ENCODE measurements at places on chromosomes 3 and 15.
A peak's percentile ranks its signal among the peaks of the same experiment; 100 is the strongest.

GRCh38 chr3:171904829-171905228, 61.7 kb downstream of the TMEM212 start:
- DNase-seq, result no peak

- peak; percentile 33 for DNase-seq
These were observed 45.7 kb downstream of the TMEM44 start for GRCh38 chr3:194587438-194587931.

DNA sequence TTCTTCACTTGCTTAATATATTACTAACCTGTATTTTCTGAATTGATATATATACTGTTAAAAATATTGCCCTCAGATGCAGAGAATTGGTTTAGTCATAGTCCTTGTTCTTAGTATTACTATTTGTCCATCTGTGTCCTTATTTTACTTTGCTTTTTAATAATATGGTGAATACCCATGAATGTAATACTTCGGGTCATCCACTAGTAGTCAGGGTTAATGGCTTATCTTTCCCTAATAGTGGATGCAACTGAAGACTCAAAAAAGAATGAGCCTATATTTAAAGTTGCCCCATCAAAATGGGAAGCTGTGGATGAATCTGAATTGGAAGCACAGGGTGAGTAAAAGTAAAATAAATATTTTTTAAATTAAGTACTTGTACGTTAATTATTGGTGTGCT, 36.5 kb downstream of the U2SURP start:
- DNase-seq, result peak; percentile 3

GRCh38 chr3:35223632-35224394, 415.5 kb upstream of the ARPP21 start:
- DNase-seq, result no peak

DNA sequence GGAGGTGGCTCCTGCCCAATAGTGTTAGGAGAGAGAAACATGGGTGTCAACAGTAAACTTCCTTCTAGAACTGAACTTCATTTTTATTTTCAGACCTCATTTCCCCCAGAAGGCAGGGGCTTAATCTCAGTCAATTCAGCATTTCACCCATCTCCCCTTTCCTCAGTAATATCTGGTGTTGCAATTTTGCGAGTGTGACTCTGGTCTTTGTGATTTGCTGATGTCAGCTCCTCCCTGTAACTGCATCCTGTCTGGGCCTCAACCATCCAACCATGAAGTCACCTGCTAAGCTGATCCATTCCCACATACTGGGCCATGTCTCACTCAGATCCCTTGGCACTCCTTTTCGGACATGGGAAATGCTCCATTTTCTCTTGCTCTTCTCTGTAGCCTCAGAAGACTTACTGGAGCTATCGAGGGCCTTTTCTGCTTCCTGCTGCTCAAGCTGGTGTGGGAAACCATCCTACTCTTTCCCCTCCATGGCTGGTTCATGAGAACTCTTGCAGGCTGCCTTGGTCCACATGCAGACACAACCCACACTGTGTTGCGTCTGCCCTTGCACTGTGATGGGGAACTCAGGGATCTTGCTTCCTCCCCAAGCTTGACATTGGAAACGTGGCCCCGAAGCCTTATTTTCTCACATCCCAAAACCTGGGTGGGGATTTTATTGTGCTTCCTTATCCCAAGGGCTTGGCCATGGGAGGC, 24.6 kb downstream of the CCR4 start:
- no peak for DNase-seq

- DNase-seq, result no peak
These were observed 12.0 kb downstream of the KLF15 start for GRCh38 chr3:126345231-126345630.

DNA sequence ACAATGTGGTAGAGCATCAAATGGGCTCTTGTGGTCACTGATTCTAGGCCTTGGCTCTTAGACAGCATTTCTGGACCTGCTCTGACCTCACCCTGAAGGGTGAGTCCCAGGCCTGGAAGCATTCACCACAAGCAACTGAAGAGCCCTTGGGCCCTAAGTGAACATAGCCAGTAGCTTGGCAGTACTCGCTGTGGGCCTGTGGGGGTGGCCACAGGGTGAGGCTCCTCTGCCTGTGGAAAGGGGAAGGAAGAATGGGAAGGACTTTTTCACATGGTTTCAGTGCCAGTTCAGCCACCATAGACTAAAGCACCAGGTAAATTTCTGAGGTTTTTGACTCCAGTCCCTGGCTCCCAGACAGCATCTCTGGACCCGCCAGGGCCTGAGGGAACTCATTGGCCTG, 5.1 kb upstream of the ZSCAN2 start:
- no peak for DNase-seq

DNA sequence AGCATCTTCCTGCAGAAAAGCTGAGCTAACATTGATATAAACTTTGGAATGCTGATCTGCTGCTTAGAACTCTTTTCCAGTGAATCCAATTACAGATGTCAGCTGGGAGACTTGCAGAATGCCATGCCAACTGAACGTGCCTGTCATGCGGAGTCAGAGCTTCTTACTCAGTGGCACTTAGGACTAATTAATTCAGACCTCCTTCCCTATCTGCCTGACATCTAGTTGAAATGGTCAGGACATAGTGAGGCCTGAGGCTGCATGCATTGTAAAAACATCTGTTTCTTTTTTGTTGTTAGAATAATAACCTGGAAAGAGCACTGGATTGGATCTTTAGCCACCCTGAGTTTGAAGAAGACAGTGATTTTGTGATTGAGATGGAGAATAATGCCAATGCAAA, 112.6 kb downstream of the USP13 start:
- DNase-seq, result no peak

- DNase-seq, result peak; percentile 81
These were observed 149.0 kb downstream of the USP13 start for GRCh38 chr3:179801856-179802255.

GRCh38 chr3:117958027-117958426, 1076.6 kb downstream of the IGSF11 start:
- DNase-seq, result no peak

- no peak for DNase-seq
These were observed 126.4 kb downstream of the RPLP1 start for GRCh38 chr15:69578787-69579583.

GRCh38 chr15:44075535-44075934, 119.5 kb downstream of the FRMD5 start:
- DNase-seq, result peak; percentile 33

- DNase-seq, result no peak
These were observed 178.8 kb downstream of the MEIS2 start for GRCh38 chr15:36921484-36922091.

GRCh38 chr15:50112488-50113186, 6.4 kb downstream of the ATP8B4 start:
- DNase-seq, result no peak

DNA sequence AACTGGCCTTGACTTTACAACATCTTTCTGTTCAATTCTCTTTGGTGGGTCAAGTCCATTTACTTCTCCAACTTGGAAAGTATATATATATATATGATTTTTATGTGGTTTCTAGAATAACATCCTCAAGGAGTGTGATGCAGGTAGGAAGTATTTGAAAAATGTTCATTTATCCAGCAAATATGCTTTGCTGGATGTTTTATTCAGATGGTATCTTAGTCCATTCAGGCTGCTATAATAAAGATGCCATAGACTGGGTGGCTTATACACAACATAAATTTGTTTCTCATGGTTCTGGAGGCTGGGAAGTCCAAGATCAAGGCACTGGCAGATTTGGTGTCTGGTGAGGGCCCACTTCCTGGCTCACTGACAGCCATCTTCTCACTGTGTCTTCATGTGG, 168.7 kb upstream of the RASGRP1 start:
- DNase-seq, result no peak

GRCh38 chr15:78691851-78692421, 50.9 kb upstream of the CHRNB4 start:
- no peak for DNase-seq

DNA sequence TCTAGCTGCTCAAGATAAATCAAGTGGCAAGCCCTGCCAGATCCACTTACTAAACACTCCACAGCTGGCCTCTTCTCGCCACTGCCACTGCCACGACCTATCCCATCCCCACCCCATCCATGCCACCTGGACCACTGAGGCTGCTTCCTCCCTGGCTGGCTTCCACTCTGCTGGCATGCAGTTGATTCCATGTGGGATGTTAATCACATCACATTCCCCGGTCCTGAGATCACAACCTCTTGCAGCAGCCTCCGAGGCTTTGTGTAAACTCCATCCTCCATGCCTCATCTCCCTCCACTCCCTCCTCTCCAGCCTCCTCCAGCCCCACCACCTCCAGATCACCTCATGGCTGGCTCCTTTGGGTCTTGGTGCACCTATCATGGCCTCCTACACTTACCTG, 7.7 kb downstream of the NCKIPSD start:
- DNase-seq, result peak; percentile 73

GRCh38 chr3:69180869-69181591, 58.6 kb upstream of the LMOD3 start:
- DNase-seq, result no peak

DNA sequence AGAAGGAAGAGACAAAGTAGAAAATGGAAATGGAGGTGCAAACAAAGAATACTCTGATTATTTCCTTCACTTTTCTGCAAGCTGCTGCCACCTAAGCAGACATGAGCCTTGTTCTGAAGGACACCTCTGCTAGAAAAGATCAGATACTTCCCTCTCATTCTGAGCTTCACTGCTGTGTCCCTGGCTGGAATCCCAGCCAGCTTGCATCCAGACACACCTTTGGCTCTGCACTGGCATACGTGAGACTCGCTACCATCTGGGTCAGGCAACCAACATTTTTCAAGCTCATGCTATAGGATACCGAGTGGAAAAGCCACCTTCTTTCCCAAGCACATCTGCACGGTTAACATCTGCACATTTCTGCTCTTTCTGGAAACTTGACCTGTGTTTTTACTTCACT, 166.7 kb upstream of the SUCLG2 start:
- DNase-seq, result no peak

- DNase-seq, result no peak
These were observed 23.1 kb downstream of the DCUN1D1 start for GRCh38 chr3:182957226-182957625.

DNA sequence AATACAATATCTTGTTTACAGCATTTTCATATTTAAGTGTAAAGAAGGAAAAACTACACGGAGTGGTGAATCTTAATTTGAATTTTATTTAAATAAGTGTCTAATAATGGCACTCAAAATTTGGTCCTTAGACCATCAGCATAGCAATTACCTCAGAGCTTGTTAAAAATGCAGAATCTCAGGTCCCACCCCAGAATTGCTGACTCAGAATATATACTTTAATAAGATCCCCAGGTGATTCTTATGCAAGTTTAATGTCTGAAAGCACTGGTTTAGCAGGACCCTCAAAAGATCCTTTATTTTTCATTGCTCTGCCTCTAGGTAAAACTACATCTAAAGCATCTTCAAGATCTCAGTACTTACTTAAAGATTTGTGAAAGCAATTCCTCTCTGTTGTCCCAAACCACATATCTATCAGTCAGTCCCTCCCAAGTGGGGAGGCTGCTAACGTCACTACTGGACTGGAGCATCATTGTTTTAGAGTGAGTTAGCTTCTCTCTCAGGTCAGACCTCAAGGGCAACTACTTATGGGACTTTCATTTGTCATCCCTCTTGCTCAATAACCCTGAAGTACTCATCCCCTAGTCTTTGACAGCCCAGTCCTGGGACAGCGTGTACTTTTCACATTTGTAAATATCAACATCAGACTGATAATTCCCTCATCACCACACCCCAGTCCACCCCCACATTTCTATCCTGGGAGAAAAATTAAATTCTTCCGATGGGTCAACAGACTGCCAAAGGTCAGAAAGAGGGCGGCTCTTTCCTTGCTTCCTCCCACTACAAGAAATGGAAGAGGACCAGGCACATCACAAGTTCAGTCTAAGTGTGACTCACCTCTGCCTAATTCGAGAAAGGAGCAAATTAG, 76.7 kb downstream of the CBLB start:
- peak; percentile 100 for DNase-seq

- DNase-seq, result no peak
These were observed 5.6 kb downstream of the CTXND1 start for GRCh38 chr15:80246425-80246894.

- DNase-seq, result no peak
These were observed 25.0 kb downstream of the MYLK start for GRCh38 chr3:123859177-123859576.

DNA sequence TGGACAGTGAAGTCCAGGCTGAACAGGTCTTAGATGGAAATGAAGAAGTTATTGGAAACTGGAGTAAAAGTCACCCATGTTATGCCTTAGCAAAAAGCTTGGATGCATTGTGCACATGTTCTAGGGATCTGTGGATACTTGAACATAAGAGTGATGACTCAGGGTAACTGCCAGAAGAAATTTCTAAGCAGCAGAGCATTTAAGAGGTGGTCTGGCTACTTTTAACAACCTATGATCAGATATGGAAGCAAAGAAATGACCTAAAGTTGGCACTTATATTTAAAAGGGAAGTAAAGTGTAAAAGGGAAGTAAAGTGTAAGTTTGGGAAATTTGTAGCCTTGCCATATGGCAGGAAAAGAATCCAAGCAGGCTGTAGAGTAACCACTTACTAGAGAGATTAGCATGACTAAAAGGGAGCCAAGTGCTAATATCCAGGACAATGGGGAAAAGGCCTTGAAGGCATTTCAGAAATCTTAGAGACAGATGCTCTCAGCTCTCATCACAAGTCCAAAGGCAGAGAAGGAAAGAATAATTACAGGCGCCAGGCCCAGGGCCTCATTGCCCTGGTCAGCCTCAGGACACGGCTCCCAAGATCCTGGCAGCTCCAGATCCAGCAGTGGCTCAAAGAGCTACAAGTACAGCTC, 73.9 kb upstream of the KCNH8 start:
- DNase-seq, result no peak

GRCh38 chr3:126408099-126408498, 13.4 kb downstream of the CFAP100 start:
- no peak for DNase-seq

GRCh38 chr3:73624821-73625665, at the start of gene PDZRN3:
TSS of gene PDZRN3 (minus strand) at chr3:73624941.
- peak; percentile 64 for DNase-seq

DNA sequence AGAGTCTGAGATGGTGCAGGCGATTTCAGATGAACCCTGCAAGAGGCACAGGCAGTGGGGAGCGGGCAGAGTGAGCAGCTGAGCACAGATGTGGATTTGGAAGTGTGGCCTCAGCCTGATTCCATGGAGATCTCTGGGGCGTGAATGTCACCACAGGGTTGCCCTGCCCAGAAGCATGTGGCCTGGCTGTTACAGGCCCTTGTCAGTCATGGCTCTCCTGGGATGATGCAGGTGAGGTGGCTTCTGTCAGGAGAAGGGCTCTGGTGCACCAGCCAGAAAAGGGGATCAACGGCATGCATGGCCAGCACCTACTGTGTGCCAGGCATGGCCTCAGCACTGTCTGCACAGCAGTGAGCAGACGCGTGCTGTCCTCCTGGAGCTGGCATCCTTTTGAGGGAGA, 11.9 kb downstream of the HDAC11 start:
- no peak for DNase-seq

- peak; percentile 56 for DNase-seq
These were observed 1.9 kb downstream of the FSD2 start for GRCh38 chr15:82803793-82804574.

GRCh38 chr3:180700941-180701340, 21.7 kb upstream of the CCDC39 start:
- DNase-seq, result no peak
